Right atrium auricular region (tissue), 2 donors: ENCODE measurements at places on chromosomes 1 and 21.
A peak's percentile ranks its signal among the peaks of the same experiment; 100 is the strongest.

DNA sequence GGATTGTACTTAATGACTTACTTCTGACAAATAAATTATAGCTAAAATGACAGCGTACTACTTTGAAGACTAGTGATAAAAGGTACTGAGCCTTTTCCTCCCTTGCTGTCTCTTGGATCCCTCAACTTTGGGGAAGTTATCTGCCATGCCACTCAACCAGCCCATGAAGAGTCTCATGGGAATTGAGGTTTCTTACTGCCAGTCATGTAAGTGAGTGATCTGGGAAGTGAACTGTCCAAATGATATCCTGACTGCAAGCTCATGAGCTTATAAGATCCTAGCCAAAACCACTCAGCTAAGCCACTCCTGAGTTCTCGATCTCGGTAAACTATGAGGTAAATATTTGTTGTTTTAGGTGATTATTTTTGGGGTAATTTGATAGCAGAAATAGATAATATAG, 247.8 kb downstream of the NCAM2 start:
- H3K27me3 ChIP-seq, result no peaks in the 10 kb centered on the region
- H3K27ac ChIP-seq, result no peak overlapping the region
- H3K36me3 ChIP-seq, result no peaks in the 10 kb centered on the region

DNA sequence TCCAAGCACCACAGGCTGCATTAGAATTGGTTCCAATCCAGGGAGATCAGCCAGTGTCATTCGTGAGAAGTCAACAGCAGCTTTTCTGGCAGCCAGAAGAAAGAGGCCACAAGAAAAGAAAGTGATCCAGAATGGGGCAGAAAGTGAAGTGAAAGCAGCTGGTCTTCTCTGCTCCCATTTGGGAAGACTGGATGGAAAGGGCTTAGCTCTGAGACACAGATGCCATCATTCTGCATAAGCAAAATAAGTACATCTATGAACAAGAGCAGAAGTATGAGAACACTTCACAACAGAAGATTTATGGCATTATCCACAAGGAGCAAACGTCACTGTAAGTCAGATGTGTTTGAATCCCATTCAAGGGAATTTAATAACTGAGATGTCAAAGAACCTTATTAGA, 326.5 kb upstream of the ESRRG start:
- H3K36me3 ChIP-seq, result no peaks in the 10 kb centered on the region
- H3K27ac ChIP-seq, result no peak overlapping the region
- DNase-seq, result no peak
- H3K4me1 ChIP-seq, result no peaks in the 10 kb centered on the region
- no peaks in the 10 kb centered on the region for H3K27me3 ChIP-seq

DNA sequence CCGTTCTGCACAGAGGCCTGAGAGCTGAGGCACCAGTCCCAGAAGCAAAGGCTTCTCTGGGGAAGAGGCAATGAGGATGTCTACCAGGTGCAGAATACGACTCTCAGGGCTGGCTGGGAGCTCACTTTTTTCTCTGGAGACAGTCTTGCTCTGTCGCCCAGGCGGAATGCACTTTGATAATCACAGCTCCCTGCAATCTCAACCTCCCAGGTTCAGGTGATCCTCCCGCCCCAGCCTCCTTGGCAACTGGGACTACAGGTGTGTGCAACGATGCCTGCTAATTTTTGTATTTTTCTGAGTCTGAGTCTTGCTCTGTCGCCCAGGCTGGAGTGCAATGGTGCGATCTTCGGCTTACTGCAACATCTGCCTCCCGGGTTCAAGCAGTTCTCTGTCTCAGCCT, 17.6 kb downstream of the NADK start:
- H3K27ac ChIP-seq, result no peak overlapping the region
- H3K27me3 ChIP-seq, result no peaks in the 10 kb centered on the region
- H3K36me3 ChIP-seq, result peaks cover 87% of the 10 kb centered on the region
- peaks cover 20% of the 10 kb centered on the region for H3K4me1 ChIP-seq
- no peak overlapping the region for H3K4me3 ChIP-seq
- DNase-seq, result no peak

DNA sequence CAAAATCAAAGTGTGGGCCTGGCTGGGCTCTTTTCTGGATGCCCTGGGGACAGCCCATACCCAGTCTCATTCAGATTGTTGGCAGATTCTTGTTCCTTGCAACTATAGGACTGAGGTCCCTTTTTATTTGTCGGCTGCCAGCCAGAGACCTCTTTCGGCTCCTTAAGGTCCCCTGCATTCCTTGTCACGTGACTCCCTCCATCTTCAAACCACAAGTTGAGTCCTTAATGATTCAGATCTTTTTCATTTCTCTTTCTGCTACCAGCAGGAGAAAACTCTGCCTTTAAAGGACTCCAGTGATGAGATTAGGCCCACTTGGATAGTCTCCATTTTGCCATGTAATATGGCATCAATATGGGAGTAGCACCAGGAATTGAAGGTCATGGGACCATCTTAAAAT, 48.6 kb downstream of the PATJ start:
- H3K27me3 ChIP-seq, result no peaks in the 10 kb centered on the region
- H3K4me1 ChIP-seq, result no peaks in the 10 kb centered on the region
- no peak overlapping the region for H3K27ac ChIP-seq
- no peak for DNase-seq
- H3K4me3 ChIP-seq, result no peak overlapping the region
- H3K36me3 ChIP-seq, result peaks cover 15% of the 10 kb centered on the region

- peak; percentile 67 for DNase-seq
- no peaks in the 10 kb centered on the region for H3K36me3 ChIP-seq
- no peak overlapping the region for H3K4me3 ChIP-seq
- H3K4me1 ChIP-seq, result no peaks in the 10 kb centered on the region
Measured at GRCh38 chr1:153465811-153466636, 5.6 kb upstream of the S100A7 start.

DNA sequence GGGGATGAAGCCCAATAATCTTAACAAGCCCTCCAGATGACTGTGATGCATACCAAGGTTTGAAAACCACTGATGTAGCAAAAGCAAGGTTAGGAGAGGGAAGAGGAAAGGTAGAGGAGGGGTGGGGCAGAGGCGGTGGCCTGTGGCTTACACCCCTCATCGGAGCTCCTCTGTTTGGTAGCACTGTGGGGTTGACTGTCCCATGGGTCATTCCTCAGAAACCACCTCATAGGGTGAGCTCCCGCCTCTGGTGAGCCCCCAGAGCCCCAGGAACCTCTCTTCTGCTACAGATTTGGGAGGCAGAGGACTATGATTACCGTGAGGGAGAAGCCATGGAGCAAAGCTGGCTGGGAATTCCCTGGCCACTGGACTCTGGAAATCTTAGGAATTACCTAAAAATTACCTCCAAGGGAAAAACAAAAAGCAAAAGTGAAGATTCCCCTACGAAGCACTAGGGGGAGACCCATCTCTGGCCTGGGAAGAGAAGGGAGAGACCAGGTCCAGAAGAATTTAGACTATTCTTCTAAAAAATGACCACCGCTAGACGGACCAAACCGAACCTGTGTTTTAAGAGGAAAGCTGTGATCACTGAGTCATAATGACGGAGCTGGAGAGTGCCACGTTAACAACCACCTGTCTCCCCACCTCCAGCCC, 1.5 kb upstream of the RASSF5 start:
- no peaks in the 10 kb centered on the region for H3K36me3 ChIP-seq
- no peak overlapping the region for H3K4me3 ChIP-seq
- DNase-seq, result no peak

DNA sequence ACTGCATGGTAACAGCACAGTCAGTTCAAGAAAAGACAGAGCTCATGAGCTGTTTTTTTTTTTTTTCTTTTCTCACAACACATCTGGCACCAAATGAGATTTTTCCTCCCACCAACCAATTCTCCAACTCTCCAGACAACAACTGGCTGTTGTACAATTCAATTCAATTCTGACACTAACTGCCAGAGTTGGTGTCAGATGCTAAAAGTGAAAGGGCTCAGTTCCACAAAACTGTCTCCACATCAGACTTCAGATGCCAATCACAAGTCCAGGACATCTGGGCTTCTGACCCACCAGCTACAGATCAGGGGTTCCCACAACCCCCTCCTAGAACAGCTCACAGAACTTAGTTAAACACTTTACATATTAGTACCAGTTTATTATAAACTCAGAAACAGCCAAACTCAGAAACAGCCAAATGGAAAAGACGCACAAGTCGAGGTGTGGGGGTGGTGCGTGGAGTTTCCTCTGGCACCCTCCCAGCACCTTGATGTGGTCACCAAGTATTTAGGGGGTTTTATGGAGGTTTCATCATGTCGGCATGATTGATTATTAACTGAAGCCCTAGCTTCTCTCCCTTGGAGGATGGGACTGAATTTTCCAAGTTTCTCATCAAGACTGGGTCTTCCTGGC, 39.2 kb upstream of the LRRC8D start:
- no peaks in the 10 kb centered on the region for H3K4me1 ChIP-seq
- H3K27me3 ChIP-seq, result no peaks in the 10 kb centered on the region
- no peak overlapping the region for H3K4me3 ChIP-seq
- no peaks in the 10 kb centered on the region for H3K36me3 ChIP-seq
- DNase-seq, result no peak
- no peak overlapping the region for H3K27ac ChIP-seq

- peak overlapping the region; percentile 96 for H3K27ac ChIP-seq
- H3K4me3 ChIP-seq, result peak overlapping the region; percentile 62
- H3K36me3 ChIP-seq, result no peaks in the 10 kb centered on the region
- peaks cover 89% of the 10 kb centered on the region for H3K4me1 ChIP-seq
Measured at GRCh38 chr1:111738133-111738435, 1.1 kb downstream of the INKA2 start.

DNA sequence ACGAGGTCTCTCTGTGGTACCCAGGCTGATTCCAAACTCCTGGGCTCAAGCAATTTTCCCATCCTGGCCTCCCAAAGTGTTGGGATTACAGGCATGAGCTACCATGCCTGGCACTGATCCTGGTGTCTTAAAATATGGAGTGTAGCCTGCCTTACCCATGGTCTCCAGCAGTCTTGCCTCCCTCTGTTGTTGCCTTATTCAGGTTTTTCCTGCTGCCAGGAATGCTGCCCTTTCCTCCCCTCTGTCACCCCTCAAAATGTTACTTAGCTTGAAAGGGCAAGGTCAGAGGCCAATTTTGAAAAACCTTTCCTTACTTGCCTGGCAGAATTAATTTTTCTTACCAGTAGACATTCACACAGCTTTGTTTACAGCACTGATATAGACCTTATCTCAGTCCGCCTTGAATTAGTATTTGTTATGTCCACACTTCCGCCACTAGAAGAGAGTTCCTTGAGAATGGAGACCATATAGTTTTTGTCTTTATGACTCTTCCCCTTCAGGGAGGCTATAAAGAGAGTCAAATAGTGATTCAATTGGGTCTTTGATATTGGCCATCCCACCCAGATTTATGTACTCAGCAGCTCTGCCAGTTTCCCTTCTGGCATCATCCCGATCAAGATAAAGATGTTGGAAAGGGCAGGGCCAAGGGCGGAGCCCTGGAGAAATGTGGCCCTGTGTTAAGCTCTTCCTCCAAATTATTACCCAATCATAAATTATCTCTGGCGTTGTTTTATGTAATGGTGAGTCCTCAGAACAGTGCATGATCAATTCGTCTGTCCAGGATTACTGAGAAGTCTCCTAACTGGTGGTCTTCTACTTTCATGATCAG, 38.8 kb downstream of the C1orf21 start:
- DNase-seq, result no peak
- peaks cover 53% of the 10 kb centered on the region for H3K4me1 ChIP-seq
- H3K36me3 ChIP-seq, result no peaks in the 10 kb centered on the region
- no peaks in the 10 kb centered on the region for H3K27me3 ChIP-seq
- no peak overlapping the region for H3K4me3 ChIP-seq
- H3K27ac ChIP-seq, result no peak overlapping the region

- H3K36me3 ChIP-seq, result no peaks in the 10 kb centered on the region
- H3K4me1 ChIP-seq, result no peaks in the 10 kb centered on the region
- H3K27ac ChIP-seq, result no peak overlapping the region
- no peak overlapping the region for H3K4me3 ChIP-seq
- no peak for DNase-seq
Measured at GRCh38 chr1:218772575-218772974, 401.1 kb upstream of the LYPLAL1 start.

DNA sequence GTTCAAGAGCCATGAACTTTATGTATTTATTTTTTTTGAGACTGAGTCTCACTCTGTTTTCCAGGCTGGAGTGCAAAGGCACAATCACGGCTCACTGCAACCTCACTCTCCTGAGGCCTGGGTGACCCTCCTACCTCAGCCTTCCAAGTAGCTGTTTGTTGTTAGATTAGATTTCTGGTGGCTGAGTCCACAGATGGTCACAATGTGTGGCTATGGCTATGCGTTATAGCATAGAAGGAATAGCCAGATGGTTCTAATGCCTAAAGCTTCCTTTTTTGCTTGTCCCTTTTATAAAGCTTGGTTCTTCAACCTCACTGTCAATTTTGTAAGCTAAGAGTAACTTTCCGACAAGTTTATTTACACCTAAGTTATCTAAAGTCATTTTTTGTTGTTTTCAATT, 62.3 kb upstream of the FMN2 start:
- no peaks in the 10 kb centered on the region for H3K4me1 ChIP-seq
- H3K27ac ChIP-seq, result no peak overlapping the region

- no peak overlapping the region for H3K4me3 ChIP-seq
- no peak overlapping the region for H3K27ac ChIP-seq
- no peaks in the 10 kb centered on the region for H3K27me3 ChIP-seq
- no peak for DNase-seq
- no peaks in the 10 kb centered on the region for H3K36me3 ChIP-seq
- H3K4me1 ChIP-seq, result no peaks in the 10 kb centered on the region
Measured at GRCh38 chr1:193404236-193404635, 217.8 kb upstream of the B3GALT2 start.

DNA sequence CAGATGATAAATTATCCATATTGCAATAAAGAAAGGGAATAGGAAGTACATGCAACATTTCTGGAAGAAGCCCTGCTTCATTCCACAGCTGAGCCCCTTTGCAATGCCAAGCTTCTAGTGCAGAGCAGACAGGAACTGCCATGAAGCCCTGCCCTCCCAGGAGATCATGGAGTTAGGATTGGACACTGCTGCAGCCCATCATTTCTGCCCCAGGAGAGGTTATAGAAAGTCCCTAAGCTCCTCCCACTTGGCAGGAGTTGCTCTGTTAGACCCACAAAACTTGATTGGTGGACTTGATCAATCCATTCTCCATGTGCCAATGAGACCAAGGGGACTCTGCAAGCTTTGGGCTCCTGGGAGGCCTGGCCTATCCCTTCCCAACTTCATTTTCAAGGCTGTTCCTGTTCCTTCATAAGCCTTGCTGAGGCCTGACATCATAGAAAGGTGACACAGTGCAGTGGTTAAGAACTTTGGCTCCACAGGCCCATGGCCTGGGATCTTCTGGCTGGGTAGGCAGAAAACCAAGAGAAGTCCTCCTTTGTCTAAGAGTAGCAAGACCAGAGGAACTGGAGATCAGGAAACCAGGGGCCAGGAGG, 1.3 kb upstream of the LAPTM5 start:
- H3K36me3 ChIP-seq, result no peaks in the 10 kb centered on the region
- no peaks in the 10 kb centered on the region for H3K4me1 ChIP-seq
- H3K27me3 ChIP-seq, result no peaks in the 10 kb centered on the region
- DNase-seq, result no peak
